ENCODE measurements at places on chromosomes 1 and 21.

- DNase-seq, result no peak
Observed at GRCh38 chr1:162358928-162359327, 17.7 kb downstream of the SPATA46 start.

- DNase-seq, result no peak
Observed at GRCh38 chr1:232459826-232460225, 170.1 kb downstream of the SIPA1L2 start.

GRCh38 chr21:29315131-29315749, 16.5 kb downstream of the BACH1 start:
- no peak for DNase-seq

- DNase-seq, result no peak
Observed at GRCh38 chr1:175062858-175063257, 4.8 kb upstream of the TNN start.

DNA sequence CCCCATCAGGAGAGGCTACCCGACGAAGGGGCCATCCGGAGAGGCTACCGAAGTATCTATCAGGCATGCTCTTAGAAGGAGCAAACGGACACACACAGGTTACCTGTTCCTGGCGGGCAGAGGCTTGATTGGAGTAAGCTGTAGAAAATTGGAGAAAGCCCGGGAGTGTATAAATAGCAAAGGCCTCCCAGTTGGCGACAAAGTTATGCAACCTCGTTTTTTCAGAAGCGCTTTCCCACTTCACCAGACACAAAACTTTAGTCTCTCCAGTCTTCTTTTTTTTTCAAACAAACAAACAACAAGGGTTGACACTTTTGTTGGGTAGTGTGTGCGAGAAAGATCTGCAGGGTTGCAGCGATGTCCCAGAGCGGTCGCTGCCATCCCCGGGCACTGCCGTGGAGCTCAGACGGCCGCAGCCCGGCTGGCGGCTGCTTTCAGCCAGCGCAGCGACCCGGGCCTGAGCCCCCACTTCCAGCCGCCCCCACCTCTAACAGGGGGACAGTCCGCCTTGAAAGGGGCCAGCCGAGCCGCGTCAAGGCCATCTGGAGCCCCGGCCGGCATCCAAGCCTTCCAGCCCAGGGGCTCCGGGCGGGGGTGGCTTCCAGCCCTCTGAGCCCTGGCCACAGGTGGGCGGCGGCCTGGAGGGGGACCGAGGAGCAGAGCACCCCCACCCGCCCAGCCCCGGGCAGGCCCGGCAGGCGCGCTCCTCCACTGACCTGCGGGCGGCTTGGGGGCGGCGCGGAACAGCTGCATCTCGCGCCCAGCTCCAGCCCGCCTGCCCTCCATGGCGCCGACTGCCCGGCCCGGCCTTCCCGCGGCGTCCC, 616 bp downstream of the MCOLN3 start:
- no peak for DNase-seq

DNA sequence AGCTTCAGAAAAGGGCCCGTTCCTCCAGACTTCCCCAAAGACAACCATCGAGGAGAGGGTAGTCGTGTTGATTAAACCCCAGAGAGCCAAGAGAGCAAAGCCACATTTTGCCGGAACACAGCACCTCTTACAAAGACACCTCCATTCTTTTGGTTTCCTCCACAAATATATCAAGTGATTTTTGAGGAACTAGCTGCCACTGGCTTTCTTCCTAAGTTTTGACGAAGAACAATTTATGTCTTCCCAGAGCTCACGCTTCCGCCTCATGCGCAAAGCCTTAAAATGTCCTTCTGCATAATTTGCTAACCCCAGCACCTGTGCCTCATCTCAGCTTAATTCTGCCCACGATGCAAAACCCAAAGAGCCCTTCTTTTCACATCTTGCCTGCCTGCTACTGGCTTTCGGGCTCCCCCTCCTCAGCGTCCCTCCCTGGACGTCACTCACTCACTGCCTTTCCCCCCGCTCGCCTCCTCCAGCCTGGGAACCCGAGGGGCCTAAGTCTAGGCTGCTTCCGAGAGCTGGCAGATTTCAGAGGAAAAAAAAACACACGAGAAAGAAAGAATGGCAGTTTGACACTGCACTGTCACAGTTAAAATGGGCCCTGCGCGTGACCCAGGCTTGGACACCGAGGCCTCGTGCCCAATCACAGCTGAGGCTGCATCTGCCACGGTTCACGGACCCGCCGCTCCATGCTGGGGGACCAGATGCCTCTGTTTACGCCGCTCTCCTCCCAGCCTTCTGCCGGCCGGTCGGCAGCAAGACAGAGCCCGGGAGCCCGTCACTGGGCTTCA, 77.6 kb upstream of the IFNAR2 start:
- DNase-seq, result no peak

DNA sequence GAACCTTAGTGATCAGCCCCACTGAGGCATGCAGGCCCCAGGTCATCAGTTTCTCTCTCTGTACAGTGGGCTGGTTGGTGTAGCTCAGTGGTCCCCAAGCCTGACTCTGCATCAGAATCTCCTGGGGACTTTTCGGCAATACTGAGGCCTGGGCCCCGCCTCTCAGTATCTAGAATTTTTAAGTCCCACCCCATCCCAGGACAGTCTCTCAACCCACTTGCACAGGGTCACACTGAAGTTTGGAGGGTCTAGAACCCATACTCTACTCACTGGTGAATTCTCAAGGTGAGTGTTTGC, 216.4 kb downstream of the MATN1 start:
- no peak for DNase-seq

- DNase-seq, result no peak
Observed at GRCh38 chr1:192763243-192763642, 45.6 kb upstream of the RGS2 start.

GRCh38 chr1:35062518-35063196, 16.5 kb upstream of the ZMYM1 start:
- DNase-seq, result no peak

GRCh38 chr1:164604541-164604940, 45.6 kb downstream of the PBX1 start:
- DNase-seq, result no peak

DNA sequence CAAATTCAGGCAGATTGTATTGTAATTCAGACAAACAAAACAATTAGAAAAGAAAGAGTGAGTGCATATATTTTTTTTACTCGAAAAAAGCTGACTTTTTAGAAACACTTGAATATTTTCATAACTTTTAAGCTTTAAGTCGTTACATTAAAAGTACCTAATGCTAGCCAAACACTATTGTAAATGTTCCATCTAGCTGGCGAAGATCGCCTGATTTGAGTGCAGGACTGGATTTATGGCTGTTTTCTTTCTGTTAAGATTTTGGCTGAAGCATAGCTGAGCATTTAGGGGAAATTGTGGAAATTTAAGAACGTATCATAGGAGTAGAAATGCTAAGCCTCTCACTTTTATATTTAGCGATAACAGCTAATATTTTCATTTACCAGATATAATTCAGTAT, 24.6 kb downstream of the LRRC7 start:
- DNase-seq, result no peak
